Effector CD8-positive, alpha-beta T cell (primary cell): ENCODE measurements at places on chromosomes 5 and 9.

- no peak for DNase-seq
These were observed 191.0 kb downstream of the ADAMTS6 start for GRCh38 chr5:65290677-65291076.

DNA sequence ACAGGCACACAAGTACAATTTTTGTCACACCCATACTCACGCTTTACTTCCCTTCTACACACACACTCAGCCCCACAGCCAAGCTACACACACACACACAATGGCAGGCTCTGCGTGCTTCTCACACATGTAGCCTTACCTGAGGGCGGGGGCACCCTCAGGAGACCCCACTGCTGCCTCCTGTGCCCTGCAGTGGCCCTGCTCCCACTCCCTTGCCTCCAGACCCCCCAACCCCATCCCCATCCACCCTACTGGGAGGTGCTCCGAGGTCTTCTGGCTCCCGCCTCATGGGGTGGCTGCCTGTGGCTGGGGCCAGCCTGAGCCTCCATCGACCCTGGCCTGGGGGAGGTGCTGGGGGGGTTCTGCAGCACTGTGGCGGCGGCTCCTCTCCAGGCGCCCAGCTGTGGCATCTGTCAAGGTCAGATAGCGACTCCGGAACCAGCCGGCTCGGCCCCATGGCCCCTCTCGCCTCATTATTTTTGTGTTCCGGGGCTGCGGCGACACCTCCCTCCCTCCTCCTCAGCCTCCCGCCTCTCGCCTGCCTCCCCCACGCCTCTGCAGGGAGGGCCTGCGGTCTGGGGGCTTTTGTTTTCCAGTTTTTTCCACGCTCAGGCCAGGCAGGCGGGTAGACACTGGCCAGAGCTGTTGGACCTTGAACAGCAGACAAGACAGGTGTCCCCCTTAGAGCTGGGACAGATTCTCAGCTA, 21.7 kb downstream of the CXXC5 start:
- no peak for DNase-seq

DNA sequence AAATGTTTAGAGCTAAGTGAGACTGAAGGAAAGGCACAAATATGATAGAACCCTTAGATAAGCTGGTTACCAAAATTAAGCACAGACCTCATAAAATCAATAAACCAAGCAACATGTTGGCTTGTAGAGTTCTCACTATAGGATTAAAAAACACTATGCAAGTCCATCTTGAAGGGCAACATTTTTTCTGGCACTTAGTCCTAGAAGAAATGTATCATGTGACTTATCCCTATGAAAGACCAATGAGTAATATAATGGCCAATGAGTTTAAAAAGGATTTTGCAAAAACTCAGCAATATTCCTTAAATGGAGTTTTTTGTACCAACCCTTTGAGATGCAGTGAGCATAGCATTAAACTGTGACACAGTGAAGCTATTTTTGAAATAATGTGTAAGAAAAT, 216.3 kb upstream of the ADRA1B start:
- DNase-seq: no peak

DNA sequence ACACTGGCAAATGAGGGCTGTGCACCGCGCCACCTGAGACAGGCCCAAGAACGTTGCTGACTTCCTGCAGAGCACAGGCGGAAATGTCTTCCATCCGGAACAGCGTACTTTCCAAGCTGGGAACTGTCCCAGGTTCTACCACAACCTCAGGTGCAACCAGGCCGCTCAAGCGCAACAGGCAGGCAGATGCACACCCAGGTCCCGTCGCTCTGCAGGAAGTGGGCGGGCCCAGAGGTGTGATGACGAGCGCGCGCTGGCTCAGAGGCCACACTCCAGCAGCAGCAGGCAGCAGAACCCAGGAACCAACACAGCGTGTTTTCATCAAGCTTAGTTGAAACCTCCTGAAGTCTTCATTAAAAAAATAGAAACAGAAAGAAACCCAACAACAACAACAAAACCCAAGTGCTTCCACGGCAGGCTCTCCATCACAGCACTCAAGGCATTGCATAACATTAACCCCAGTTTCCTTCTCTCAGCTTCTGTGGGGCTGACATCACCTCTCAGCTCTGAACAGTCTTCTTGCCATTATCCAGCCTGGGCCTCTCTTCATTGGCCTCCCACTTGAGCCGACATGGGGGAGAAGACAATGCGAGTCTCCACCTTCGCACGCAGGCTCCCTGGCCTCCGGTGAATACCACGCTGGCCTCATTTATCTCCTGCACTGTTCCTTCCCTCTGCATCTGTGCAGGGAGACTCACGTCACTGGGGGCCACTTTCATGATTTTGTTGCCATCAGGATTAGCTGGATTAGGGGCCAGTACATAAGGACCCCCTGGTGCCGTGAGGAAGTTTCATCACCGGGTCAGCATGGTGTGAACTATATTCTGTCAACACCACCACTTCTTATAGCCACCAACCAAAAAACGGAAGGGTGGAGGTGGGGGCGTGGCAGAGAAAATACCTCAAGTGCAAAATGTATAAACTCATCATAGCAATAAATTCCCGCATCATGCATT, 22.1 kb downstream of the PTCH1 start:
- DNase-seq: peak; percentile 68

- DNase-seq: no peak
These were observed 5.2 kb downstream of the DCANP1 start for GRCh38 chr5:135441919-135442318.

DNA sequence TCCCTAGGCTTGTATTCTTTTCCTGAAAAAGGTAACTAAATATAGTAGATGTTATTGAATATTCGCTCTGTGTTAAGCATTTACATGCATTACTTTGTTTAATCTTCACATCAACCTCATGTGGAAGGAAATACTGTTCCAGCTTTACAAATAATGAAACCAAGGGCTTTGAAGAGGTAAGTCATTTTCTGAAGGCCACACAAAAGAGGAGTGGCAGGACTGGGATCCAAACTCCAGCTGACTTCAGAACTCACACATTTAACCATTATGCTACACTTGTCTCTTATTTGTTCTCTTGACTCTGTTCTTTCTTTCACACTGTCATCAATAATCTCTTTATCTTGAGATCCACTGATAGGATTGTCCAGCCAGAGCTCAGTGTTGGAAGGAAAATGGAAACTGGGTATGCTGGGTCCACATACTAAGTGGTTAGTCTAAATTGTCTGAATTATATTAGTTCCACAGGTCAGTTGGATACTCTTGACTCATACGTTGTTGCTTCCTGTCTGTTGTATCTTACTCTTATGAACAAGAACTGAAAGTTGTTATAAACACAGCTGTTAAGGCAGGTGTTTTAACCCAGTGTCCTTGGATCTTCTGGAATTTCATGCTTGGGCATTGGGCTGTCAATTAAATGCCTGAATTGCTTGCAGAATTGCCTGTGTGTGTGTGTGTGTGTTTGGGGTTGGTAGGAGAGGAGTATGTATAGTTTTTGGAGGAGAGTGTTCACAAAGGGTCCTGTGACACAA, 65.6 kb downstream of the TLE4 start:
- no peak for DNase-seq

DNA sequence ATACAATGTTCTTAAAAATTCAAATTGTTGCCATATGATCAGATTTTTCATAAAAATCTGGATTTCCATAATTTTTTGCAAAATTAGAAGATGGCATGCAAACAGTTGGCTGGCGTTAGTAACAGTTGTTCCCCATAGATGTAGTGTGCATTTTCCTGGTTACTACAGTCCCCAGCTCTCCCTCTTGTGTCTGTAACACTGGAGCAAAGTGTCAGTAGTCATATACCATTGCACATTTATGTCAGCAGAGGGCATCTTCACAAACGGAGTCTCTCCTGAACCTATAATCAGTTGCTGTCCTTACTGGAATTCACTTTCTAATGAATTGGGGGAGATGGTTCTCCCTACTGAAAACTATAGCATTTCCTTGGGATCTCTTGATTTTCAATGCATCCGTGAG, 44.7 kb upstream of the DMAC1 start:
- no peak for DNase-seq

GRCh38 chr9:91359734-91360470, 1.8 kb downstream of the AUH start:
- DNase-seq: no peak

DNA sequence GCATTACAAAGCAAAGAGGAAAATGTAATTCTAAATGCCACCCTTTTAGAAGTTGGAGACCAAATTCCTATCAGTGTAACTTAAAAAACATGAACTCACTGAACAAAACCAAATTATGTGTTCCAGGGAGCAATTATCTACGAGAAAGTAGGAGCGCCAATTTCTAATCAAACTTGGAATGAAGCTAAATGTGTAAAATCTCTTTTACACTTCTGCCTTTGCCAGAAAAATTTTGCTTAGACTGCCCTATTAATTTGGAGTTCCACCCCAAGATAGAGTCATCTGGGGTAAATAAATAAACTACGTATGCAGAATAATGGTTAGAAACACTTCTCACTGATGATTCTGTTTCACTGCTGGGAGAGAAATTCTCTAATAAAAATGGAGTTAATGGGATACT, 825.6 kb downstream of the MTRR start:
- DNase-seq: no peak

- DNase-seq: no peak
These were observed 56.3 kb downstream of the DAB2IP start for GRCh38 chr9:121707477-121708424.

- no peak for DNase-seq
These were observed 17.0 kb upstream of the ARHGAP26 start for GRCh38 chr5:142753116-142753631.

DNA sequence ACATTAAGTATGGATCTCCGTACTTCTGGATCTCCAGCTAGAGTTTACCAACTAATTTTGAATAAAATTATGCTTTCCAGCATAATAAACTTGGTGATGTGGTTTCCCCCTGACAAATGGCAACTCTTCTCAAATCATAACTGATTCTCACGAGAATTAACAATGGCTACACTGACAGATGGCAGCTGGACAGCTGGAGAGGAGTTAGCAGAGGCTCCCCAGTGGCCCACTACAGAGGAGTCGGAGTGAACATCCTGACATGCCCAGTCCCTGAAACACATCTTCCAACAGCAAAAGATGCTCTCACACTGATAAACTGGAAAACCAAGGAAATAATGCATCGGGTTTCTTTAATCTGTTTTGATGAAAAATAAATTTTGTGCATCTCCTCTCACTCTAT, 239.6 kb downstream of the MAN2A1 start:
- no peak for DNase-seq

GRCh38 chr9:109966643-109967368, 186.8 kb downstream of the PALM2AKAP2 start:
- DNase-seq: no peak

GRCh38 chr5:89028595-89029285, 145.8 kb upstream of the MEF2C start:
- DNase-seq: no peak

- DNase-seq: no peak
These were observed 937.3 kb upstream of the ARRDC3 start for GRCh38 chr5:92320446-92320845.

- no peak for DNase-seq
These were observed 446.2 kb downstream of the ELAVL2 start for GRCh38 chr9:23379842-23380241.

DNA sequence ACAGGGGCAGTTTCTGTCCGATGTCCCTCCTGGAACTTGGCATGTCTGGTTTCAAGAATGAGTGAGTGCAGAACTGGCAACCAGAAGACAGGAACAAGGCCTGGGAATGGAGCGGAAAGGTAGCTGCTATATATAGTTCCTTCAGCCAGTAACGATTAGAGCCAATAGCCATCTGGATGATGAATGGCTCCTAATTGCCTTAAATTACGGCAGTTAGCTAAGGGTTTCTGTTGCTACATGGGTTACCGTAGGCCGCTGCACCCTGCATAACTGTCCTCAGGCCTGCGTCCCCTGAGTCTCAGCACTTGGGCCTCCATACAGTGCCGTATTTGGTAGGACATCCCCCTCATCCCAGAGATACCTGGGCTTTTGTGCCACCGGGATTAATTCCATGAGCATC, 29.4 kb downstream of the WWC1 start:
- no peak for DNase-seq

- DNase-seq: no peak
These were observed 9.0 kb downstream of the CDX1 start for GRCh38 chr5:150175536-150175935.

DNA sequence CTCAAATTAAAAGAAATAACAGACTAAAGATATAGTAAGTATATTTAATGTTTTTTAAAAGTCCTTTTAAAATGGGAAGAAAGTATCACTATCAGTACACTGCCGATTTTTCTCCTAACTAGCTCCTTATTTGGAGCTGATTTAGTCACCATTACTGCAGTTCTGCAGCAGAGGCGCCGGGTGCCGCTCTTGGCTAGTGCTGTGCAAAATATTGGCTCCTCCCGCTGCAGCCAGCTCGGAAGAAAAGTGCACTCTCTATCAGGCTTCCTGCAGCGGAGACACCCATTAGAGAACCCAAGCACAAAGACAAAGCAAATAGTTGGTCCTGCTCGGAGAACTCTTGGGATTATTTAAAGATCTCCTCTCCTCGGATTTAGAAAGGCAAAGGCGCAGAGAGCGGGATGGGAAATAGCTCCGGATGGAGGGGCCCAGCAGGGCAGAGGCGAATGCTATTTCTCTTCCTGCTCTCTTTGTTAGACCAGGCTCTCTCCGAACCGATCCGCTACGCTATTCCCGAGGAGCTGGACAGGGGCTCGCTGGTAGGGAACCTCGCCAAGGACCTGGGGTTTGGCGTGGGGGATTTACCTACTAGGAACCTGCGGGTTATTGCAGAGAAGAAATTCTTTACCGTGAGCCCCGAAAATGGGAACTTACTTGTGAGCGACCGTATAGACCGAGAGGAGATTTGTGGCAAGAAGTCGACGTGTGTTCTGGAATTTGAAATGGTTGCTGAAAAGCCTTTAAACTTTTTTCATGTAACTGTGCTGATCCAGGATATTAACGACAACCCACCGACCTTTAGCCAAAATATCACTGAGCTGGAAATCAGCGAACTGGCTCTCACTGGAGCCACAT, at the start of gene PCDHGB3:
Gene PCDHGB3 (plus strand): TSS at position 249 of the 855 bp plus-strand sequence. CDS start 153 bp downstream, at position 402.
- no peak for DNase-seq

- DNase-seq: no peak
These were observed 401.3 kb upstream of the DAB2 start for GRCh38 chr5:39826051-39826450.

DNA sequence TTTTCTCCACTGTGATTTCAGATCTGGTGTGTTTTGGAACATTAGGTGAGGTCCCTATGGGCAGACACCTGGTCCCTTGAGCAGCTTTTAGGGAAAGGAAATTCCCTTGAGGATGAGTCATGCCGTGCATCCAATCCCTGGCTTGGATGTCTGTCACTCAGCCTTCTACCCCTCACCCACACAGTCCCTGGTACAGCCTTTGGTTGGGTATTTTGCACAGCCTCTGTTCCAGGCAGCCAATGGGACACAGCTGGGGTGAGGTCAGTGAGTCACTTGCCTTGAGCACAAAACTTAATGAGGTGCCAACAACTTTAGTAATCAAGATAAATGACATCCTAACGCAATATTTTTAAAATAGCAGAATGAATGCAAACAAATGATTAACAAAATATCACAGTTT, 22.7 kb upstream of the SVEP1 start:
- no peak for DNase-seq
